ENCODE measurements at places on chromosomes 4 and X.

DNA sequence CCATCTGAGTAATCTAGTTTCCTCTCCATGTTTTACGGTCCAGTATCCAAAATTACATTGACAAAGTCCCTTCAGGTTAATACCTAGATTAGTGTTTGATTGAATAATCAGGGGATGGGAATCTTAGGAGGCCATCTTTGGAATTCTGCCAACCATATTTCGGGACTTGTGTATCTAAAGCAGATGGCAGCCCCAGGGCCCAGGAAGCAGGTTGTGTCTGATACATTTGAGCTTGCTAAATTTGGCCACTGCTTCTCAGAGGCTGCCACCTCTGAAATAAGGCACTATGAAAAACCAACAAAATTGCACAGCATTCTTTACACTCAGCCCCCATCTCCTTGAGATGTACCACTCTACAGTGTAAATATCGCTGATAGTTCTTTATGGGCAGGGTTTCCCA, 102.1 kb downstream of the ASB9 start:
- no peak for DNase-seq

DNA sequence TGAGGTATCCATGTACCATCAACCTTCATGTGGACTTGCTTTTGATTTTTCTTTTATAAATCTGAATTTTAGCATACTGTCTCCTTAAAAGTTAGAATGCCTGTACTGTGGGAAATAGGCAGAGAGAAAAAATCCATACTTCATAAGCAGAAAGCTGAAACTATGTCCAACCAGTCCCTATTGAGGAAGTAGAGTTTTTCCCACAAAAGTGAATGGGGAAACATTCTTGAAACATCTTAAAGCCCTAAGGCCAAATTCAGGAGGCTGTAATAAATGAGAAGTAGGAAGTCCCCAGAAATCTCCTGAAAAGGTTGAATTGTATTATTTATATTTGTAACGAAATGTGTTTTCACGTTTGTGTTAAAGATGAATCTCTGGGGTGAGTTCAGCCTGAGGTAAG, 56.3 kb downstream of the ENOX2 start:
- no peak for DNase-seq

DNA sequence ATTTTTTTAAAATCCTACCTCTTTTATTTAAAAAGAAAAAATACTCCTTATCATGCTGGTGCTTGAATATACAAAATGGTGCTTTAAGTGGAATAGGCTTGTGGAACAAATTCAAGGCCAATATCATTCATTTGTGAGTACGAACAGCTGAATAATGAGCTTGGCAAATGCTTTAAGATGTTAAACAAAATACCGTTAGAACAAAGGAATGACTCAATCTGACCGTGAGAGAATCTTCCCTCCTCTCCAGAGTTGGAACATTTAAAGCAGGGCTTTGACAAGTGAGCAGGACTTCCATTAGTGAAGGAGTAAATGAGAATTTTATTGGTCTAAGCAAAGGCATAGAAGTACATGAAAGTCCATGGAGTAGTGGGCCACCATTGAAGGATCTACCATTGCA, 74.5 kb downstream of the DCLK2 start:
- no peak for DNase-seq

DNA sequence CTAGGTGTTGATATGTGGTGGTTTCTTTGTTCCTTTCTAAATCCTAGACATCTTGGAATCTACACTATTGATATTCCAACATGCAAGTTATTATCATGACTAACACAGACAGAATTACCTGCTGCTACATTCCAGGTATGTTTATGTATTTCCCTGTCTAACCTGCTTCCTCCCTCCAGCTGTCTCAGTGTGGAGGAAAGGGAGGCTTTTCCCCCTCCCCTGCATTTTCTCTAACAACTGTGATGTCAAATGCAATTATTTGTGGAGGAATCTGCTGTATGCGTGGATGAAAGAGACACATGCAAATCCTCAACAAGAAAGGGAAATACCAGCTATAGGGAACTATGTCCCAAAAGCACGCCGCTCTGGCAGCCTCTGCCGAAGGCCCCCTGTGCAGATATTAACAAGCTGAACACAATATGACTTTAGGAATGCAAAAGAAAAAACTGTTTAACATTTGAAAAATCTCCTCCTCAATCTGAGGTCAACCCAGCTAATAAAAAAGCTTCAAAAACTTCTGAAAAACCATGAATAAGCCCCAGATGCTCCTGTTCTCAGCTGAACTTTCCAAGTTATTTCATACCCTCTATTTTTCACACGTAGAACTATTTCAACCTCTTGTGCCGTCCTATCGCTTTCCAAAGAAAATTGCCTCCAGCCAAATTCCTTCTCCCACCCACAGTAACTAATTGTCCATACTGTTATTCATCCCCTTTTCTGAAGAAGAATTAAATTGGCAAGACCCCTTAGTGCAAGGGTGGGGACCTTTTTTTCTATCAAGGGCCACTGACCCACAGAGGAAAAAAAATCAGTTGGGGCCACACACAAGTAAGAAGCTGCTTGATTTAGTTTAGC, 225.1 kb upstream of the GPC4 start:
- DNase-seq, result no peak

DNA sequence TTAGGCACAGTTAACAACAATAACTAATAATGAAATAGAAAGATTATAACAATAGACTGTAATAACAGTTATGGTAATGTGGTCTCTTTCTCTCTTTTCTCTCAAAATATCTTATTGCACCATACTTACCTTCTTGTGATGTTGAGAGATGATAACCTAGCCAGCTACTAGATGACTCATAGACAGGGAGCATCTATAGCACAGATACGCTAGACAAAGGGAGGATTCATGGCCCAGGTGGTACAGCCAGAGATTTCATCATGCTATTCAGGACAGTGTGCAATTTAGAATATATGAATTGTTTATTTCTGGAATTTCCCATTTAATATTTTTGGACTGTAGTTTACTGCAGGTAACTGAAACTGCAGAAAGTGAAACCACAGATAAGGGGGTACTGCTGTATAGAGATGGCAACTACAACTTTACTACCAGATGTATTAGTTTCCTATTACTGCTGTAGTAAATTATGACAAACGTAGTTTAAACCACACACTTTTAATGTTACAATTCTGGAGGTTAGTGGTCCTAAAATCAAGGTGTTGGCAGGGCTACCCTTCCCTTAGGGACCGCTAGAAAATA, 41.8 kb upstream of the MAGED1 start:
- DNase-seq, result no peak

DNA sequence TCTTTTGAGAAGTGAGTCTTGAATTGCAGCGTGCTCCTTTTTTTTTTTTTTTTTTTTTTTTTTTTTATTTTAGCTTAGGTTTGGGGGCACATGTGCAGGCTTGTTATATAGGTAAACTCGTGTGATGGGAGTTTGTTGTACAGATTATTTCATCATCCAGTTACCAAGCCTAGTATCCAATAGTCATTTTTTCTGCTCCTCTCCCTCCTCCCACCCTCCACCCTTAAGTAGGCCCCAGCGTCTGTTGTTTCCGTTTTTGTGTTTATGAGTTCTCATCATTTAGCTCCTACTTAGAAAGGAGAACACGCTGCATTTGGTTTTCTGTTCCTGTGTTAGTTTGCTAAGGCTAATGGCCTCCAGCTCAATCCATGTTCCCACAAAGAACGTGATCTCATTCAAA, 81.3 kb upstream of the TSPAN5 start:
- no peak for DNase-seq

GRCh38 chrX:138298268-138298667, 413.2 kb downstream of the FGF13 start:
- DNase-seq, result no peak

GRCh38 chrX:49041744-49042580, 1.2 kb downstream of the TFE3 start:
- DNase-seq, result no peak

DNA sequence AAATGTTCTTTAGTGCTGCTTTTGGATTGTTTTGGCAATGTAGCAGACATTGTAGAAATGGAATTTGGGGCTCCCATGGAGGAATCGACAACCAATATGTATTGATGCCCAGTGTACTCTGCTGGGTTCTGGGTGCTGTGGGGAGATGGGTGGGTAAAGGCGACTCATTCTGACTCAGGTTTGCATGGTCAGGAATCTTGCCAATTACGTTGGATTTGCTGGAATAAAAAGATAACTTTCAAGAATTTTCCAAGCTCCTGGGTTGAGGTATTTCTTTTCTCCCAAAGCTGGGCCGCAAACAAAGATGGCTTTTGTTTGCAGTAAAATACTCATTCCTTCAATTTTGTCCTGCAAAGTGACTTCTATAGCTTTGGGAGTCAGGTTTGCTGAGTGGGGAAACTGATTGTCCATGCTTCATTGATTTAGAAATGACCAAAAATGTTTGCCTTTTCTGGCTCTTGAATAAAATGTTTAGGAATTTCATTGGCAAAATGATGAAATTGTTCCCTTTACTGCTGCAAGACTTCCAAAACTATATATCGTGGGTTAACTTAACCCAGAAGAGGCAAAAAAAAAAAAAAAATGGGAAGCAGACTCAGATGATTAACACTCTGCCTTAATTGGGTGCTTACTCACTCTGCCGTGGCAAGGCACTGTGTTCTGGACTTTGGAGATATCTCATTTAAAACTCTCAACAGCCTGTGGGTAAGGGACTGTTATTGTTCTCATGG, 57.0 kb downstream of the RTL9 start:
- no peak for DNase-seq
